ENCODE measurements at places on chromosomes 2 and 18. TPM values are rescaled to one million over a fixed set of nuclear protein-coding genes. Genes with fewer than 3 reads are reported as not detected.

DNA sequence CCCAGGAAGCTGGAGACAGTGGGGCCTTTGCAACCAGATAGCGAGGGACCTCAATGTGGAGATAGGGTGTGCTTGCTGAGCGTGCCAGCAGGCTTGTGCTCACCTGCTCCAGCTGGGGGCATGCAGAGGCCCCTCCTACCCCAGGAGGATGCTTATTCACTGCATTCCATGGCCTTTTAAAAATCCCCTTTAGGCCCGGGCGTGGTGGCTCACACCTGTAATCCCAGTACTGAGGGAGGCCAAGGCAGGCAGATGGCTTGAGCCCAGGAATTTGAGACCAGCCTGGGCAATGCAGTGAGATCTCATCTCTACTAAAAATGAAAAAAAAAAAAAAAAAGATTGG is 54.5 kb downstream of the ODC1 start:
- no peak for DNase-seq

DNA sequence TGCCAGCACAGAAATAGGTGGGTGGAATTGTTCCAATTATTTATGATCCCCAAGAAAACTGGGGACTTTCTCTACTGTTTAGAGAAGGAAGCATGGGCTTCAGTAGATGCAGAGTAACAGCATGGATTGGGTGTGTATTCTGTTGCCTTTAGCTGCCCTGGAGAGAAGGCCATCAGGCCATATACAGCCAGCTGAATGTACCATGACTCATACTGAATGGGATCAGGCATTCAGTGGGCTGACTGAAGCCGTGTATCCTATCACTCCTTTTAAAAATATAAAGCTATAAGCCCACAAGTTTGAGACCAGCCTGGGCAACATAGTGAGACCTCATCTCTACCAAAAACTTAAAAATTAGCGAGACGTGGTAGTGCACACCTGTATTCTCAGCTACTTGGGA is 16.7 kb upstream of the PLEKHM3 start:
- DNase-seq: no peak

DNA sequence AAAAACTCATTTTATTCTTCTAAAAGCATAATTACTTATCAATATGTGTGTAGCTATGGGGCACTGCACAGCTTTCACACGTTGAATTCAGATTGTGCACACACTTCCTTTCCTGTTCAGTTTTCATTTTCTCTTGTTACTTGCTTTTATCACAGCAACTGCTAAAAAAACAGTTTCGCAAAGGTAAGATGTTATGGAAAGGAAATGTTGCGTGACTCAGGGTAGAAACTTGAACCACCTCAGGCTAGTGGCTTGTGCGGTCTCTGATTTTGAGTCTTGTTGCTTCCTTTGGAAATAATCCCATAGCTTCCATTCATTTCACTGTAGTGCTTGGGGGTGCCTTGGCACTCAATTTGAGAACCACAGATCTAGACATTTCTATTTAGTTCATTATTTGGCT is 171.9 kb downstream of the FMNL2 start:
- no peak for DNase-seq

- DNase-seq: no peak
These were observed 758.4 kb upstream of the KLHL29 start for GRCh38 chr2:22626621-22627020.

- DNase-seq: no peak
These were observed 29.3 kb upstream of the DCC start for GRCh38 chr18:52310651-52311050.

Gene APCDD1
- 16.5 TPM for total RNA-seq
